ENCODE measurements at places on chromosomes 4 and X.

- DNase-seq: no peak
Observed at GRCh38 chr4:156596706-156597329, 374.8 kb downstream of the PDGFC start.

DNA sequence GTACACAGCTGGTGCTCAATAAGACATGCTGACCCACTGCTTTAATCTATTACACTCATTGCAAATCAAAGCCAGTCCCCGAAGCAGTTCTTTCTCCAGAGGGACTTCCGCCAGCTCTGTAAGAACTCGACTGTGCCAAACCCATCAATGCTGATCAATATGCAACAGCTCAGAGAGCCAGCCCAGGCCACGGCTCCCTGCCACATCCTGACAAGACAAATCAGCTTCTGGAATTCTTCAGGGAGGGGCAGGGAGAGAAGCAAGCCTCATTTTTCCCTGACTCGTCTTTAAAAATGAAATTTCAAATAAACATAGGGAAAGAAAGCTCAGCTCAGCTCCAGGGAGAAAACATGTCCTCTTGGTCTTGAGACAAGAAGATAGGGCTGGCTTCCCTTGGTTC lies 5.3 kb upstream of the ADRA2C start:
- no peak for DNase-seq

DNA sequence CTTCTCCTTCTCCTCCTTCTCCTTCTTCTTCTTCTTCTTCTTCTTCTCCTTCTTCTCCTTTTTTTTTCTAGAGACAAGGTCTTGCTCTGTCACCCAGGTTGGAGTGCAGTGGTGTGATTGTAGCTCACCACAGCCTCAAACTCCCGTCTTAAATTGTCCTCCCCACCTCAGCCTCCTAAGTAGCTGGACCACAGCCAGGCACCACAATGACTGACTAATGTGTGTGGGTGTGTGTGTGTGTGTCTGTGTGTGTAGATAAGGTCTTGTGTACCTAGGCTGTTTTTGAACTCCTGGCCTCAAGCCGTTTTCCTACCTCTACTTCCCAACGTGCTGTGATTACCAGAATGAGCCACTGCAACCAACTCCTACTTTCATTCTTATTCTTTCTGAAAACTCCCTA lies 390.9 kb downstream of the ADAM29 start:
- DNase-seq: no peak

GRCh38 chr4:2258091-2259035 lies 3.5 kb downstream of the MXD4 start:
- DNase-seq: no peak

- DNase-seq: no peak
Observed at GRCh38 chr4:14681330-14681729, 321.0 kb upstream of the CPEB2 start.

- DNase-seq: no peak
Observed at GRCh38 chr4:78254893-78255292, 197.8 kb downstream of the FRAS1 start.

GRCh38 chr4:7161721-7162214 lies 30.6 kb upstream of the SORCS2 start:
- DNase-seq: no peak

DNA sequence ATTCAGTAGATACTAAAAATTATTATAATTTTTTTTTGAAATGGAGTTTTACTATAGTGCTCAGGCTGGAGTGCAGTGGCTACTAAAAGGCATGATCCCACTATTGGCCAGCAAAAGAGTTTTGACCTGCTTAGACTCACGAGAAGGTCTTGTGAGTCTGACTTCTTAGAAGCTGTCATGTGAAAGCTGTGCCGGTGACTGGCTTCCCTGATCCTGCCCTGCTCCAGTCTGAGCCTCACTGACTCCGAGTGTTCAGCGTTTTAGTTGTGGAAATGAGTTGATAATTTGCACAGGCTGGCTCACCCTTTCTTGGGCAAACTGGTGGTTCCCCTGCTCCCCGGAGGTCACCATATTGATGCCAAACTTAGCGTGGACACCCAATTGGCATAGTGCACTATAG lies 16.4 kb upstream of the CXCL8 start:
- DNase-seq: no peak

- no peak for DNase-seq
Observed at GRCh38 chr4:37827030-37827685, 672 bp downstream of the PGM2 start.

DNA sequence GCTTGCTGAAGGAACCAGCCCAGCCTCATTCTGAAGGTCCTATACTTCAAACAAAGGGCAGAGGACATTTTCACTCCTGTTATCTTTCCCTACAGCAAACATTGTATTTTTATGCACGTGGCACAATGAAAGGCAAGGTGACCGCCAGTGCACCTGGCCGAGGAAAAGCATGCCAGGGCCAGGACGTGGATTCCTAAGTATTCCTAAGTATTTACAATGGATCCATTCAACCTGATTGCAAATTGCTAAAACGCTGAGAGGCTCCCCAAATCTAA lies 127.9 kb upstream of the FTHL17 start:
- DNase-seq: no peak

- DNase-seq: no peak
Observed at GRCh38 chrX:22177950-22178515, 94.7 kb upstream of the CBLL2 start.

GRCh38 chrX:11458170-11458569 lies 165.0 kb downstream of the AMELX start:
- no peak for DNase-seq

- DNase-seq: no peak
Observed at GRCh38 chr4:6699903-6700302, 6.2 kb downstream of the S100P start.

DNA sequence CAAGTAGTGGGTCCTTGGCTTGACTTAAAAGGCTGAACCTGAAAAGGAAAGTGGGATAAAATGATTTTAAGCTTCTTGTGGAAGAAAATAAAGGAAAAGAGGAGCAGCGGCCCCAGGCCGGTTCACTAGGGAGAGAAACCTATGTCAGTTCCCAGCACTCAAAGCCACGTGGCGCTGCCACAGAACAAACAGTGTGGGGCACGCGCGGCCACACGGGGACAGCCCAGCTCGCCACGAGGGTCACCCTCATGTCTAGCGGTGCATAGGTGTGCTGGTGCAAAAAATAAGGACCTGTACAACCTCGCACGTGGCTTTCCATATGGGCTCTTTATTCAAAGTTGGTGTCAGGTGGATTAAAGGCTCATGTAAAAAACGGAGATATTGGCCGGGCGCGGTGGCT lies 17.1 kb downstream of the MSANTD1 start:
- DNase-seq: no peak

- DNase-seq: no peak
Observed at GRCh38 chr4:55116450-55116849, 8.9 kb downstream of the KDR start.

- no peak for DNase-seq
Observed at GRCh38 chr4:11081006-11081405, 347.7 kb downstream of the HS3ST1 start.

DNA sequence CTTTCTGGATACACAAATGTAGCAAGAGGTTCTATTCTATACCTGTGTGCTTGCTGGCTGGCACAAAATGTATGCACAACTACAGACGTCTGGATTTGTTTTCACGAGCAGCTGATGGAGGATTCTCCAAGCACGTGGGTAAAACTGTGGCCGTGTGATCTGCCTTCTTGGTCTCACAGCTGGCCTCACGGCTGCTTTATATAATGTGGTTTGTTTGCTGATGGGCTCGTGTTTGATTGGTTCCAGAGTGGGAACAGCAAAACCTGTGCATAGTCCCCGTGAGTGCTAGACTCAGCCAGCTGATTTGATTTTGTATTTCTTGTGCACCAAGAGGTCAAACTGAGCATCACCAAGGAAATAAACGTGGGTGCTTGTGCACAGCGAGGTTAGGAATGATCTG lies 262.6 kb upstream of the RPS6KA3 start:
- no peak for DNase-seq

DNA sequence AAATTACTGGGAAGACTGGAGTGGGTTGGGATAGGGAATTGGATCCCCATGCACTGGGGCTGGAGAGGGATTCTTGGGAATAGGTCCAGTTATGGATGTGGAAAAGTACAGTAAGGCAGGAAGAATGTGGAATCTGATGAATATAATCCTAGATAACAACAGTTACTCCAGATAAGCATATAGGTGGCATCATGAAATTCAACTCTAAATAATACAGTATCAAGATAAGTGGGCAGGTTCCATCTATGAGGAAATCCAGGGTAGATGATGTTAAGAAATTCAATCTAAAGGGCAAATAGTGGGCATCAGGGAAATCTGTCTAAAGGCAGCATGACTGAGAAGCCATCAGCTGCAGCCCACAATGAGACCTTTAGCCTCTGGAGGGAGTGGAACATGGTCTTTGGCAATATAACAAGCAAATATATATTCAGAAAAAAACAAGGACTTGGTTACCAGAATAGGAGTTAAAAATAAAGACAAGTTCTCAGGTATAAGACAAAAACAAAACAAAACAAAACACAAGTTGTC lies 1.2 kb downstream of the DTHD1 start:
- no peak for DNase-seq

GRCh38 chrX:153456161-153456560 lies 10.3 kb upstream of the TREX2 start:
- DNase-seq: no peak

- no peak for DNase-seq
Observed at GRCh38 chr4:130146773-130147172, 1050.8 kb downstream of the C4orf33 start.

GRCh38 chr4:6050551-6050950 lies 32.3 kb upstream of the C4orf50 start:
- no peak for DNase-seq

DNA sequence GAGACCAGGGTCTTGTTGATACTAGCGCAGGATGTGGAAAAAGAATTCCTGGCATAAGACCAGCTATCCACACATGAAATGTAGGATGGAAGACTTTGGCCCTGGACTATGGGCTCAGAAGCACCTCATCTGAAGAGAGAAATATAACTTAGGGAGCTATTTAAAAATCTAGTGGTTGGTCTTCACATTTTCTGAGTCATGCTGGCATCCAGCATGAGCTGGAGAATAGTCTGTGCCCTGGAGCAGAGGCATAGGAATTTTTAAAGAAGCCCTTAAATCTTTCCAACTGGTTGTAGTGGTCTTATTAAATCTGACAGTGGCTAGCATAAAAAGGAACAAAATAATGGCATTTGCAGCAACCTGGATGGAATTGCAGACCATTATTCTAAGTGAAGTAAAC lies 86.3 kb downstream of the SMARCA5 start:
- no peak for DNase-seq

DNA sequence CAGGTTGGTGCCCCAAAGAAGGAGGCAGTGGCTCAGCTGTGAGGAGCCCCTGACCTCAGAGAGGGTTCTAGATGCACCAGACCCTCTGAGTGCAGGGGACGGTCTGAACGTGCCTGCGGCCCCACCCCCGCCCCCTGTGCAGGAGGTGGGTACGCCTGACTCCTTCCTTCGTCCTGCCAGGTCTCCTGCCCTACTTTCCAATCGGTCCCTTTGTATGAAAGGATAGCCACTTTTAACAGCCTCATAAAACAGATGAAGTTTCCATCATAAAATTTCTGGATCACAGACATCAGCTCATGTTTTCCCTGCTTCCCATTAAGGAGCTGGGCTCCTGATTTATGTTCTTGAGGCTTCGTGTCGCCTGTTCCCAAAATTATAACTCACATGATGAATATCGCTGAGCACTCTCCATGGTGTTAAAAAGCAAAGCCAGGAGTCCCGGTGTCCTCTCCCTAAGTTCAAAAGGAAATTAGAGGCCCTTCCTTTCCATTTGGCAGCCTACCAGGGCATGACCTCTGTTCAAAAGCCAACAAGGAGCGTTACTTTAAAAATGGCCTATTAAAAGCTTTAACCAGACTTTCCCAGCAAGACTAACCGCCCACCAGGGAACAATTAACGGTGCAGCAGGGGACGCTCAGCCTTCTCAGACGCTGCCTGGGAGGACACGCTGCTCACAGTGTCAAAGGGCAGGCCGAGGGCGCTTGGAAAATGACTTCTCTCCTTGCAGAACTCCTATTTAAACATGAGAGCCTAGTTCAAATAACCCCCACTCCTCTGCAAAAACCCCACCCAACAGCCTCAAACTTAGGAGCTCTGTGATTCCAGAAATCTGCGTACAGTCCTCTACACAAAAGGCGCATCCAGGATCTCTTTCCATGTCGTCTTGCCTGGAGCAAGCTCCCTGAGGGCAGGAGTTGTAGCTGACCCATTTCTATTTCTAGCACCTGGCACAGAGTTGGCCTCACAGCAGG lies 181.9 kb downstream of the AFAP1 start:
- DNase-seq: no peak

GRCh38 chr4:98473046-98473445 lies 185.4 kb downstream of the TSPAN5 start:
- DNase-seq: no peak

- no peak for DNase-seq
Observed at GRCh38 chr4:84710548-84710947, 127.6 kb downstream of the CDS1 start.

- DNase-seq: no peak
Observed at GRCh38 chrX:631802-632365, 1.3 kb downstream of the SHOX start.

DNA sequence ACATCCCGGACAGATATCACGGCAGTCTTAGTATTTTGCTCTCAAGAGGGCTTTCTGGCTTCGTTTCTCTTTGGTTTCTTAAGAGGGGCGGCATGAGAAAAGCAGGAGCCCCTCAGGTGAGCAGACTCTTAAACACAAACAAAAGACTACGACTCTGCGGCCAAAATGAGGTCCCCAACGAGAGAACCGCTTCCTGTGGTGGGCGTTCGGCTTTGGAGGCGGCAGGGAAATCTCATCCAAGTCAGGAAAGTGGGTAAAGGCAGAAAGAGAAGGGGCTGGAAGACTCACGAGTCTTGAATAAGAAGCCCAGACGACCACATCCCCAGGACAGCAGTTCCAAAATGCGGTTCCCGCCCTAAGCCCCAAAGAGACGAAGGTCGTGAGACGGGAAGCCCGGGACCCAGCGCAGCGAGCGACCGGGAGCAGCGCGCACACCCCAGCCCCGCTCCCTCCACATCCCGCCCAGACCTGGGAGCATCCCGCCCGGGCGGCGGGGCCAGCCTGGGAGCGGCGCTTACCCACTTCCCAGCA lies 409 bp downstream of the UGDH start:
- DNase-seq: no peak

- no peak for DNase-seq
Observed at GRCh38 chrX:127138218-127138617, 318.7 kb downstream of the PRR32 start.

GRCh38 chr4:8547108-8547911 lies 32.9 kb upstream of the GPR78 start:
- DNase-seq: no peak

DNA sequence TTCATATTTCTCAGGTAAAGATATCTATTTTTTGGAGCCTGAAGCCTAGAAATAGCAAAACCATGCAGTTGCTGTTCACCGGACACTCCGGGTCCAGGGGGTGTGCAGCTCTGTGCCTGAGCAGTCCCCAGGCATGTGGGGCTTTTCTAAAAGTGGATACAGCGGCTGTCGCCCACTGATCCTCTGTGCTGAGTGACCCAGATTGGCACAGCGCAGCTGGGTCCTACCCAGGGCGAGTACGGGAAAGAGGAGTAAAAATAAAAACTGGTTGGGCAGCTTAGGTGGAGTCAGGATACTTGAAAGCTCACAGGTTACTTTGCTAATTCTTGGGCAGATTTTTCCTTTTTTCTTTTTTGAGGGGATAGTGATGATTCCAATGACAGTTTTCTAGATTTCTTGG lies 118.8 kb downstream of the UCHL1 start:
- DNase-seq: no peak

GRCh38 chr4:70885174-70885573 lies 17.0 kb upstream of the MOB1B start:
- no peak for DNase-seq

Data from activated CD8-positive, alpha-beta memory T cell treated with anti-CD3 and anti-CD28 coated beads for 1 hour (primary cell).